ENCODE measurements at places on chromosomes 2 and 18.

- DNase-seq: no peak
Measured at GRCh38 chr2:84815146-84815545, 65.7 kb downstream of the TRABD2A start.

DNA sequence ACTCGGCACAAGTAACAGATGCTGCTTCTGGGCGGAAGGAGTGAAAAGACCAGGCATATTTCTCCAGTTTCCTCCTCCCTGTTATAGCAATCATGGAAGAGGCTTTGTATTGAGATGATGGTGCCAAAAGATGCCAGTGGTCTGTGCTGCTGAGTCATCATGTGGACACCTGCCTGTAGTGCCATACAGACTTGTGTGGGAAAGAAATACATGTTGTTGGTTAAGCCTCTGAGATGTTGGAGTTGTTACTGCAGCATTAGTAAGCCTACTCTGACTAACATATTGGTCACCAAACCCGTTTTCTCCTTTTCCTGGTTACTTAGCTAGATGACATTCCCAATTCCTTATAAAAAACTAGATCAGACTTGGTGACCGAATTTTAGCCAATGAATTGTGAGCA lies 356.9 kb downstream of the ZNF521 start:
- DNase-seq: no peak

GRCh38 chr2:163732727-163733126 lies 3.1 kb downstream of the FIGN start:
- DNase-seq: no peak

DNA sequence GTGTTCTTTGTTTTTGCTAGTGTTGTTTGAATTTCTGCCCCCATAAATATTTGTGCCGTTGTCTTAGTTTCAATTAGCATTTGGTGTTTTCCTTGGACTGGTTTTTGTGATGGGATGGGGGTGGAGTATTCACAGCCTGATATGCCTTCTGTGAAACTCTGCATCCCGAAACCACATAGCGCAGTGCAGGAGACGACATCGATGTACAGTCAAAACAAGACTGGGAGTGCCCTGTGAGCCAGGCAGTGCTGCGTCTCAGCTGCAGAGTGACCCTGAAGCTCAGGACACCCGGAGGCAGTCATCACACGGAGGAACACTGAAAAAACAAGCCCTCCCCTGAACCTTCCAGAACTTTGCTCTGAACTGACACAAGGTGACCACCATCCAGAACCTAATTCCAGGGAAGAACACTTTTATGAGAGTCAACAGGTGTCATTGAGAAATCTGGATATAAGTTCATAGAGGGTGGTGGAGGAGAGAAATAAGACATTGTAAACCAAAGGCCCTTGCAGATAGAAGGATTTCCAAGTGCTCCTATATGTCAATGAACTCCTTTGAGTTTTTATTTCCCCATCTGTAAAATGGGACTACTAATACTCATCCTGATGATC lies 61.2 kb upstream of the CABLES1 start:
- DNase-seq: no peak

GRCh38 chr2:238461491-238461890 lies 34.8 kb downstream of the ASB1 start:
- no peak for DNase-seq

DNA sequence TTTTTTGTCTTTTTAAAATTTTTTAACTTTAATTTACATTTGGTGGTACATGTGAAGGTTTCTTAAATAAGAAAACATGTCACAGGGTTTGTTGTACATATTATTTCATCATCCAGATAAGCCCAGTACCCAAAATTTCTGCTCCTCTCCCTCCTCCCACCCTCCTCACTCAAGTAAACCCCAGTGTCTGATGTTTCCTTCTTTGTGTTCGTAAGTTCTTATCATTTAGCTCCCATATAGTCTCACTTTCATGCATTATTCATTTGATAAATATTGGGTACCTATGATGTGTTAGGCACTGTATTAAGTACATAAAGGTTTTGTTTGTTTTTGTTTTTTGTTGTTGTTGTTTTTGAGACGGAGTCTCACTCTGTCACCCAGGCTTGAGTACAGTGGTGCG lies 5.7 kb upstream of the TGIF1 start:
- no peak for DNase-seq

- no peak for DNase-seq
Measured at GRCh38 chr18:69947361-69948133, at the start of gene CD226. Gene CD226 (minus strand): TSS chr18:69947873. CDS start chr18:69947406, 467 bp downstream.

DNA sequence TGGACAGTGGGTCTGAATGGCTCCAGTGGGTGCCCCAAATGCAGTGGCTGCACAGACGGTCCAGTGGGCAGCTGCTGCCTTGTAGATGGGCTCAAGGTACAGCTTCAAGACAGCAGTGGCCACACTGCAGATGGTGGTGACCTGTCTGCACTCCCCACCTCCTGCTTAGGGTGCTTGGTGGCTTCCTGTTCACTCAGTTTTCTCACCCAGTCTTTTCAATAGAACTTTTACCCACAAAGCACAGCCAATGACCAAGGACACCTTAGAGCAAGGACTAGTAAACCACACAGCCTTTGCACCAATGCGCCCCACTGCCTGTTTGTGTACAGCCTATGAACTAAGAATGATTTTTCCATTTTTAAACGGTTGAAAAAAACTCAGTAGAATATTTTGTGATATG lies 34.9 kb downstream of the MEX3C start:
- no peak for DNase-seq

- no peak for DNase-seq
Measured at GRCh38 chr18:37265382-37265781, 300.2 kb downstream of the CELF4 start.

GRCh38 chr18:907115-907884 lies 2.6 kb downstream of the ADCYAP1 start:
- DNase-seq: peak; percentile 18

DNA sequence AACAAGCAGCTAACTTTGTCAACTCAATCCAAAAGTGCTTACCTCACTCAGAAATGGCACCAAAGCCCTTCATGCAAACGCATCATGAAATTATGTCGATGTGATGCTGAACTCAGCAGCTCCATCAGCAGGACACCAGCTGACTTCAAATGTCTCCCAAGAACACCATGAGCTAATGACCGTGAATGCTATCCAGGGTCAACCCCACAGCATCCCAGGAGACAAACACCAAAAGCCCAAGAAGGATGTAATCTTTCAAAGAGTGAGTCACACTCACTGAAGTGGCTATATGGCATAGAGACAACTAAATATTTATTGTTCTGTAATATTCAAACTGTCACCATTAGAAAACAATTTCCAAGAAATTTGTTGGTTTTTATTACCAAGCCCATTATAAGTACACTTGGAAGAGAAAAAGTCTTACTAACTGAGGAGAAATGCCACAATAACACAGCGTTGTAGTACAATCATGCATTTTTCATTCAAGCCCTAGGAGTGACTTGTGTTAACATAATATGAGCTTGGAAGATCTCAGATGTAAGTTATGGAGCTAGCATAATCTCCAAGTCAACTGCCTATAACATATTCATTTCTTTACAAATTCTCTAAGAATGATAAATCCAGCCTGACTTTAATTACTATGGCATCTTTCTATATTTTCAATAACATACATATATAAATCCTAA lies 165.0 kb upstream of the CCDC68 start:
- no peak for DNase-seq

DNA sequence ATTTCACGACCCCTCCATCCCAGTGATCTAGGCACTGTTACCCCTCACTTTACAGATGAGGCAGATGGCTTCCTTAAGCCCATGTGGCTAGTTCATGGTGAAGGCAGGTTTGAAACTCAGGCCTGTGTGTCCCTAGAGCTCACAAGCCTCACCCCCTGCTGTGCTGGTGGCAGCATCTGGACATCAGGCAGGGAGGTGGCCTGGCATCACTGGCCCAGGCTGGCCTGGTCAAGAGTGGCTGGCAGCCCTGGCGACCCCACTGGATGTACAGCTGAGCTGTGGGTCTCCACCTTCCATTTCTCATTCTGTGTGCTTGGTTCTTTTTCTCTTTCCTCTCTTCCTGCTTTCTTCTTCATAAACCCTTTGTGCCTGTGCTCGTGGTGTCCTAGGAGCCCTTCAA lies 56.3 kb downstream of the BOLA3 start:
- no peak for DNase-seq

- no peak for DNase-seq
Measured at GRCh38 chr18:11909591-11910026, 1.5 kb upstream of the MPPE1 start.

- no peak for DNase-seq
Measured at GRCh38 chr2:147449323-147449991, 395.4 kb upstream of the ACVR2A start.

- no peak for DNase-seq
Measured at GRCh38 chr2:207390302-207391095, 139.3 kb upstream of the CREB1 start.

DNA sequence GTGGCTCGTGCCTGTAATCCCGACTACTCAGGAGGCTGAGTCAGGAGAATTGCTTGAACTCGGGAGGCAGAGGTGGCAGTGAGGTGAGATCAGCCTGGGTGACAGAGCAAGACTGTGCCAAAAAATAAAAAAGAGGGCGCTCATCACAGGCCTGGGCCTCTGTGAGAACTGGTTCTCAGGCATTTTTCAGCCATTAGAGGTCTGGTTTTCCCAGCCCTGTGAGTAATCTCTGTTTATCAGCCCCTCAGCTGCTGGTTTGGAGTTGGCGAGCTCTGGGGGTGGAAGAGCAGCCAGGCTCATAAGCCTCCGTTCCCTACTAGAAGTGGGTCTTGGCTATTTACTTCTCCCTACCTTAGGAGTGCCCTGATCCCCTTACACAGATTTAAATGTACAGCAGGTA lies 53.1 kb downstream of the CHRNA1 start:
- no peak for DNase-seq

GRCh38 chr2:204480676-204481075 lies 64.6 kb upstream of the PARD3B start:
- DNase-seq: no peak

DNA sequence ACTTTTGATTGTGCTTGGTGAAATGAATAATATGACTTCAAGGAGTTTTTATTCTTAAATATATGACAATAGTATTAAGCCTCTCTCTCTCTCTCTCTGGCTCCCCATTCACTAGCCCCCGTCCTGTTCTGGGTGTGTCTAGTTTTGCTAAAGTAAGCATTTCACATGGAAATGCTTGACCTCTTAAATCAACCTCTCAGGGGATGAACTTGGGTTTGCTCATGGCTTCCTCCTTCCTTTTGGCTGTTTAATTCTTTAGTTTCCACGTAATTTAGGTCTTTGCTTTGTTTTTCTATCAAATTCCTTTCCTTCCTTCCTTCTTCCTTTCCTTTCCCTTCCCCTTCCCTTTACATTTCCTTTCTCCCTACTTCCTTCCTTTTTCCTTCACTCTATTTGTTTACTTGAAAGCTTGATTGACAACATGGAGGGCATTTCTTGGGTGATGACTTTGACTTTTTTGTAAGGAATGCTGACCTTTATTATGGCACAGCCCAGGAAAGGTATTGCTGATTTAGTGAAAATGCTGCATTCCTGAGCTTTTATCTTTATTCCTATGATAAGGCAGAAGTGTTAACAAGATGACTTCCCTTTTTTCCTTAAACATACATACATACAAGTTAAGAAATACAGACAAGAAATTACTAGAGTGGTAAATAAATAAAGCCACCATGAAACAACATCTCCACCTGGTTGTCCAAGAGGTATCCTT lies 3.6 kb downstream of the DPP4 start:
- DNase-seq: no peak

DNA sequence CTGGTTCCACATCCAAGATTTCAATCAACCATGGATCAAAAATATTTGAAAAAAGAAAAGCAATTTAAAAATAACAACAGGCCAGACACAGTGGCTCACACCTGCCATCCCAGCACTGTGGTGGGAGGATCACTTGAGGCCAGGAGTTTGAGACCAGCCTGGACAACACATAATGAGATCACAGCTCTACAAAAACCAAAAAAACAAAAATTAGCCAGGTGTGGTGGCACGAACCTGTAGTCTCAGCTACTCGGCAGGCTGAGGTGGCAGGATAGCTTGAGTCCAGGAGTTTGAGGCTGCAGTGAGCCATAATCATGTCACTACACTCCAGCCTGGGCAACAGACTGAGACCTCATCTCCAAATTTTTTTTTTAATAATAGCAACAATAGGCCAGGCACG lies 13.4 kb upstream of the SPATA3 start:
- no peak for DNase-seq

- no peak for DNase-seq
Measured at GRCh38 chr2:239086325-239087020, 238.6 kb downstream of the TWIST2 start.

GRCh38 chr2:97751752-97752151 lies 38.4 kb downstream of the ZAP70 start:
- no peak for DNase-seq

GRCh38 chr2:46521215-46521683 lies 41.9 kb downstream of the TMEM247 start:
- no peak for DNase-seq

- no peak for DNase-seq
Measured at GRCh38 chr18:37006742-37007141, 177.8 kb downstream of the KIAA1328 start.

DNA sequence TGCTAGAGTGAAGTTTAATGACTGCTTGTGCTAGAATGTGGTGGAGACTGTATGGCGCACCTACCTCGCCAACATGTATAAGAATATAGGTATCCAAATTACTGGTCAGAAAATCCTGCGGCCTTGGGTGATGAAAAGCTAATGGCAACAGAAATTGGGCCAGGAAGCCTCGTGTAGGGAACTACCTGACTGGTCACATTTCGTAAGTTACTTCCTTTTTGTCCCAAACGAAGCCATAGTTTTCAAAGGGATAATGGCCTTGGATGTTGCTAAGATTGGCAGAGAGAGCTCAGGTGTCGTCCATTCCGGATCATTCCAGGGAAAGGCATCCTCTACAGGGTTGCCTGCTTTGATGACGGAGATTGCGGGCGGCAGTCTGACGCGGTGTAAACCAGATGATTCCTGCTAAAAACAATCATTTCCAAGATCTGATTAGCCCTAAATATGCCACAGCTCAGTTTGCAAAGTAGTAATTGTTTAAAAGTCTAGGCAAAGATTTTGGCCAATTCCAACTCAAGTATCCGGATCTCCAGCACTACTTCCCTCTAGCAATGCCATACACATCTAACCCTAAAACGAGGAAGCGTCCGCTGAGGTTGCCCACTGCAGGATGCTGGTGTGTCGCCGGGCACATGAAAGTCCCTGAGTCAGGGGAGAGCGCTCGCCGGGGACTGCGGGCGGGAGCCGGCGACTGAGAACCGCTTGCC lies 708 bp upstream of the MALT1 start:
- no peak for DNase-seq

DNA sequence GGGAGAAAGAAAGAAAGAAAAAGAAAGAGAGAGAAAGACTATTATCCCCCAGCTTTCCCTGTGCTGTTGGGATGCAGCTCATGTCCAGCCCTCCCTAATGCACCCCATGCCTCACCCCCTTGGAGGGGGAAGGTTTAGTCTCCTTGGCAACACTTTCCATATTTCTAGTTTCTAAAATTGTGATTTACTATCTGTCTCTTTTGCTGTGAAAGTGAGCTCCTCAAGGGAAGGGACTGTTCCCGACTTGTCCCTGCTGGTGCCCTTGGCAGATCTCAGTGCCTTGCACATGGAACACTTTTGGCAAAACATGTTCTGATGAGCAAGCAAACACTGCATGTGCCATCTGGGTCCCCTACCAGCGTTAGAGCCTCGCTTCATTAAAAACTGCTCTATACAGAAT lies 11.7 kb upstream of the NAPG start:
- no peak for DNase-seq

- no peak for DNase-seq
Measured at GRCh38 chr2:46010925-46011490, 286.2 kb upstream of the EPAS1 start.
